ENCODE measurements at places on chromosomes 3 and 15. TPM values are rescaled to one million over a fixed set of nuclear protein-coding genes. Genes with fewer than 3 reads are reported as not detected.

Gene ALPK3
- 0.33 TPM for total RNA-seq

GRCh38 chr3:125165189-125165947 is 47.2 kb downstream of the SLC12A8 start:
- DNase-seq, result no peak

- peak; percentile 43 for DNase-seq
Measured at GRCh38 chr3:51953445-51953844, 1.7 kb upstream of the GPR62 start.

Gene GABRR3
- total RNA-seq, result not detected

Gene CKMT1A
- total RNA-seq, result 41.5 TPM

Gene GNAT1
- 0.17 TPM for total RNA-seq

GRCh38 chr3:121660356-121661171 is at the start of gene HCLS1:
TSS of gene HCLS1 (minus strand) at chr3:121660903. CDS start at chr3:121658347, 2,556 bp downstream.
- no peak for DNase-seq

DNA sequence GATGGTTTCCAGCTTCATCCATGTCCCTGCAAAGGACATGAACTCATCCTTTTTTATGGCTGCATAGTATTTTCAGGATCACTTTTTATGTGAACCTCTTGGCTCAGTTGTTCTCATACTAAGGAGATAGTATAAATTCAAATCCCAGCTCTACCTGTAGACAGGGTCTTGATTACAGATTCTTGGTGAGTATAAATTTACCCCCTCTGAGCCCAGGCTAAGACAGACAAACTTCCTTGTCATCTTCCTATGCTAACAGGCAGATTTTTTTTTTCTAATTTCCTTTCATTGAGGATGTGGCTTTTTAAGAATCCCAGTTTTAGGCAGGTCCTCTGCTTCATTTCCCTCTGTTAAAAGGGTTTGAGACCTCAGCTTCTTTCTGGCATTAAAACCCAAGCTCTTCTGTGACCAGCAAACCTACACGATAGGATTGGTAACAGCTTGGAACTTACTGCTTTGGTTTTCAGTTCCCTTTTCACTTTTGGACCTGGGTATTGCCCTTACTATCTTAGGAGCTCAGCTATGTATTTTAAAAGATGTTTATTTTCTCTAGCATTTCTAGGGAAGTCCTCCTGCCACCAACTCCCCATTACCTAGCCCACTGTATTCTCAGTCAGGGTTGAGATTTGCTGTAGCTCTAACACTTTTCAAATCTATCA is 72.5 kb downstream of the VPS8 start:
- no peak for DNase-seq

DNA sequence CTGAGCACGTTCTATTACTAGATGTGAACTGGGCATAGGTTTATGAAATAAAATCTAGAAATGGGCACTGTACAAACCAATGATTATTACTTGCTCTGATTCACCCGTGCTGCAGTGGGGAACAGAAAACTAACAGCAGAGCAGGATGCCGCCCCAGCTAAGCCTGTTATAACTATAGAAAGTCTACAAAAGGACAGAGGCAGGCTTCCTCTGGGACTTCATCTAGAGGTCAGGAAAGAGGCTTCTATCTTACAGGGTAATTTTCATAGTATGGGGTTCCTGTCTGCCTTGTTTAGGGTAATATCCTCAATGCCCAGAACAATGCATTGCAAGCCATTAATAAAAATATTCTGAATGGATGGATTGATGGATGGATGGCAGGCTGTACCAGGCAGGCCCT is 177.0 kb upstream of the TBL1XR1 start:
- no peak for DNase-seq

- no peak for DNase-seq
Measured at GRCh38 chr3:39478226-39478625, 10.7 kb downstream of the MOBP start.

Measured in mammary epithelial cell (primary cell).